ENCODE measurements at places on chromosomes 13 and 19. TPM values are rescaled to one million over a fixed set of nuclear protein-coding genes. Genes with fewer than 3 reads are reported as not detected.
A peak's percentile ranks its signal among the peaks of the same experiment; 100 is the strongest.

DNA sequence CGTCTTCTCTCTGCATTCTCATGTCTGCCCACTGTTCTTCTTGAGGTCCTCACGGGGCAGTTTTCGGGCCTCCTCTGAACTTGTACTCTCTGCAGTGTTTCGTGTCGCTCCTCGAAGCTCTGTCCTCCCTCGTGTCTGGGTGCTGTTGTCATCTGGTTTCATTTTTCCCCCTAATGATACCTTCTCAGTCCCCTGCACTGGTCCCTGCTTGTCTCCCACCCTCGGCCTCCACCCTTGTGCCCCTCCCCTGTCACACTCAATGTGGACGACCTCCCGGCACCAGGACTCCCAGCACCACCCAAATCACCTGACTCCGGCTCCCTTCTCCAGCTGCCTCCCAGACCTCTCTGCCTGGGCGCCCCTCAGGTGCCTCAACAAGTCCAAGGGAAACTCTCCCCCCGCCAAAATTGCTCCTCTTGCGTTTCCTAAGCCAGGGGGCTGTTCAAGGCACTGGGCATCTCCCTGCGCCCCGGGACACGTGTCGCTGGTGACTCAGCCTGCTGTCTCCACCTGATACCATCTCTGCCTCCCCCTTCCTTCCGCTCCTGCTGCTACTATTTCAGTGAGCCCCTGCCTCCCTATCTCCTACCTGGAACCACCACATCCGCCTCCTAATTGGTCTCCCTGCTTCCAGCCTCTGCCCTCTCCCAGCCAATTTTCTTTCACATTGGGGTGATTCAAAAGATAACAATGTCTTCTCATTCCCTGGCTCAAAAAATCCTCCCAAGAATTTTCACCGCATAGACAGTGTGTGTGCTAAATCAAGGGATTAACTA is 49.5 kb downstream of the RFX2 start:
- DNase-seq = no peak

- DNase-seq = no peak
Measured at GRCh38 chr13:38900188-38900587, 90.4 kb downstream of the STOML3 start.

- peak; percentile 45 for DNase-seq
Measured at GRCh38 chr13:43785261-43785649, 1.5 kb downstream of the ENOX1 start.

GRCh38 chr13:109548374-109548773 is 238.0 kb downstream of the IRS2 start:
- no peak for DNase-seq

DNA sequence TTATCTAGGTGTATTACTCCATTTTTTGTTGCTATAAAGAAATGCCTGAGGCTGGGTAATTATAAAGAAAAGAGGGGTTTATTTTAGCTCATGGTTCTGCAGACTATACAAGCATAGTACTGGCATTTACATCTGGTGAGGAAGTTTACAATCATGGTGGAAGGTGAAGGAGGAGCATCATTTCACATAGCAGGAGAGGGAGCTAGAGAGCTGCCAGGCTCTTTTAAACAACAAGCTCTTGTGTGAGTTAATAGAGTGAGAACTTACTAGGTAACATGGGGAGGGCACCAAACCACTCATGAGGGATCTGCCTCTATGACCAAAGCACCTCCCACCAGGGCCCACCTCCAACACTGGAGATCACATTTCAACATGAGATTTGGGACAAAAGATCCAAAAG is 221.7 kb upstream of the GPC6 start:
- DNase-seq = no peak

GRCh38 chr13:57665481-57665880 is 33.9 kb downstream of the PCDH17 start:
- no peak for DNase-seq

- DNase-seq = no peak
Measured at GRCh38 chr13:73240193-73240592, 181.4 kb downstream of the KLF5 start.

DNA sequence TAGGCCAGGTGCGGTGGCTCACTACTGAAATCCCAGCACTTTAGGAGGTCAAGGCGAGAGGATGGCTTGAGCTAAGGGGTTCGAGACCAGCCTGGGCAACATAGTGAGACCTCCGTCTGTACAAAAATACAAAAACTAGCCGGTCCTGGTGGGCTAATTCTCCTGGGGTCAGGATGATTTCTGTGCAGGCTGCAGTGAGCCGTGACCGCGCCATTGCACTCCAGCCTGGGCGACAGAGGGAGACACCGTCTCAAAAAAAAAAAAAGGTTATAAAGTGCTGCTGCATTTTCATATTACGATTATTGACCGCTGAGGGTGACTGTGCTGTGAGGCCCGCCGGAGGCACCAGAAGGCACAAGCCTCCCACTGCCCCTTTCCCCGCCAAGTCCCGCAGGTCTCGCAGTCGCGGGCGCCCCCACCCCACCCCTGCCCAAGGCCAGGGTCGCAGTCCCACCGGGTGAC is 477 bp upstream of the PLEKHF1 start:
- no peak for DNase-seq

- peak; percentile 88 for DNase-seq
Measured at GRCh38 chr19:1087813-1088415, 7.3 kb downstream of the POLR2E start.

DNA sequence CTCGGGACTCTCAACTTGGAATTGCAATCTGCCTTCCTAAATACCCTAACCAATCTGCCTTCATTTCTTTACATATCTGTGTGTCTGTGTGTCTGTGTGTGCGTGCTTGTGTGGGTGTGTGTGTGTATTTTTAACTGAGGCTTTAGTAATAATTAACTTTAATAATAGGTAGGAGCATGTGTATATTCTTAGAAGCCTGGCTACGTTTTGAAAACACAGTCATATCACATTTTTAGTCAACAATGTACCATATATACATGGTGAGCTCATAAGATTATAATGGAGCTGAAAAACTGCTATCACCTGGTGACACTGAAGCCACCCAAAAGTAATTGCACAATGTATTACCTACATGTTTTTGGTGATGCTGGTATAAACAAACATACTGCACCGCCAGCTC is 65.4 kb upstream of the ATXN8OS start:
- no peak for DNase-seq

GRCh38 chr19:35872180-35872579 is 3.8 kb downstream of the APLP1 start:
- DNase-seq = peak; percentile 13

DNA sequence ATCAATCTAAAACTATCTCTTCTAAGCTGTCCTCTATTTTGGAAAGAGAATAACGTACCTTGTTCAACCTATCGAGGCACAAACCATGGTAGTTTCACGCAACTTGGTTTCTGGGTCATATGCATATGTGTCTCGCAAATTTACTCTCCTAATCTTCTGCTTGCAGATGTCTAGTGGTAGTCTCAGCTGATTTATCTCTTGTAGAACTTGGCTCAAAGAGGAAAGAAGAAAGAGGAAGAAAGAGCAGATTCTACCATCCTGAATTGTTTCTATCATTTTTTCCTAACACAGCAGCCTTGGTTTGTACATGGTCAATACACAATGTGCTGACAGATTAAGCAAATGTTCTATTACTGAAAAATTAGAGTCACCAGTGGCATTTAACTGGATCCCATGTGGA is 282.3 kb downstream of the SPRY2 start:
- DNase-seq = no peak

DNA sequence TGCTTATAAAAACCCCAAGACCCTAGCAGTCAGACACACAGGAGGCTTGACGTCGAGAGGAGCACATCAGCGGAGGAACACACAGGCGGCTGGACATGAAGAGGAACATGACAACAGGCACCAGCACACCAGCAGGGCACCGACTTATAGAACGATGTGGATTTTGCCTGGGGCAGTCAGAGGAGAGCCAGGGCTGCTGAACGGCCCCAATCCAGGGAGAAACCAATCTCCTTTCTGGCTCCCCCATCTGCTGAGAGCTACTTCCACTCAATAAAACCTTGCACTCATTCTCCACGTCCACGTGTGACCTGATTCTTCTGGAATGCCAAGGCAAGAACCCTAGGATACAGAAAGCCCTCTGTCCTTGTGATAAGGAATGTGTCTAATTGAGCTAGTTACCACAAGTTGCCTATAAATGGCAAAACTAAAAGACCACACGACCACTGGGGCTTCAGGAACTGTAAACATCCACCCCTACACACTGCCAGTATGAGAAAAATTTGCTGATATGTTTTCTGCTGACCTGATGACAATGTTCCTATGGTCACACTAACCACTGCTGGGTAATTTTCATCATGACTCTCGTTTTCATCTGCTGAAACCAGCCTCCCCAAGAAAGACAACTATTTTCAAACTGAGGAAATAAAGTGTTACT is 35.8 kb upstream of the CEACAM21 start:
- DNase-seq = no peak

- DNase-seq = no peak
Measured at GRCh38 chr19:31639306-31639705, 290.1 kb upstream of the TSHZ3 start.

- DNase-seq = no peak
Measured at GRCh38 chr19:16325161-16325527, 518 bp downstream of the KLF2 start.

DNA sequence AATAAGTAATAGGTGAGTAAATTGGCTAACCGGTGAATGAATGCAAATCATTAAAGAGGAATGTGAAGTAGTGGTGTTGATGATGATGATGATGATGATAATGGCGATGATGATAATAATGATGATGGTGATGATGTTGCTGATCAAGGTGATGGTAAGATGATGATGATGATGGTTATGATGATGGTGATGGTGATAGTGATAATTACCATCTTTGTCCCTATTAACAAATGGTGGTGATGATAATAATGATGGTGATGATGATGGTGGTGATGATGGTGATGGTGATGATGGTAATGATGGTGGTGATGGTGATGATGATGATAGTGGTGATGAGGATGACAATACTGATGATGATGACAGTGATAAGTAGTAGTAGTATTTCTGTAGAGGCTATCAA is 452.6 kb downstream of the ZNF536 start:
- no peak for DNase-seq

- no peak for DNase-seq
Measured at GRCh38 chr19:40143612-40144011, 47.6 kb upstream of the MAP3K10 start.

- no peak for DNase-seq
Measured at GRCh38 chr13:110242615-110243014, 64.3 kb downstream of the COL4A1 start.

GRCh38 chr13:114064450-114065140 is 67.8 kb downstream of the RASA3 start:
- DNase-seq = peak; percentile 74

GRCh38 chr13:90562443-90562842 is 785.0 kb upstream of the MIR17HG start:
- DNase-seq = no peak

DNA sequence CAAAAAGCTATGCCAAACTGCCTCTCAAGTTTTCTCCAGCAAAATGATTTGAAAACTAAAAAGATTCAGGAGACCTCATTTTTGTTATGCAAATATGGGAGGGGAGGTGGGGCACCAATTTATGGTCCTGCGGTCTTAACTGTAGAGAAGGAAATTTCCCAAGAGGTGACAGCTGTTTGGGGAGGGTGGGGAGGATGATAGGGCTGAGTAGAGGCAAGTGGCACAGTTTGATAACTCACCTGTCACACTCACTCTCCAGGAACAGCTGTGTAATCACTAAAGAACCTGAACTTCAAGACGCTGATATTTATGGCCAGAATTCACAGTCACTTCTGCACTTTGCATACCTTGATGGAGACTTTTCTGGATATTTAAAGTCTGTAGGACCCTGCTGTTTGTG is 232.9 kb upstream of the STARD13 start:
- DNase-seq = no peak

DNA sequence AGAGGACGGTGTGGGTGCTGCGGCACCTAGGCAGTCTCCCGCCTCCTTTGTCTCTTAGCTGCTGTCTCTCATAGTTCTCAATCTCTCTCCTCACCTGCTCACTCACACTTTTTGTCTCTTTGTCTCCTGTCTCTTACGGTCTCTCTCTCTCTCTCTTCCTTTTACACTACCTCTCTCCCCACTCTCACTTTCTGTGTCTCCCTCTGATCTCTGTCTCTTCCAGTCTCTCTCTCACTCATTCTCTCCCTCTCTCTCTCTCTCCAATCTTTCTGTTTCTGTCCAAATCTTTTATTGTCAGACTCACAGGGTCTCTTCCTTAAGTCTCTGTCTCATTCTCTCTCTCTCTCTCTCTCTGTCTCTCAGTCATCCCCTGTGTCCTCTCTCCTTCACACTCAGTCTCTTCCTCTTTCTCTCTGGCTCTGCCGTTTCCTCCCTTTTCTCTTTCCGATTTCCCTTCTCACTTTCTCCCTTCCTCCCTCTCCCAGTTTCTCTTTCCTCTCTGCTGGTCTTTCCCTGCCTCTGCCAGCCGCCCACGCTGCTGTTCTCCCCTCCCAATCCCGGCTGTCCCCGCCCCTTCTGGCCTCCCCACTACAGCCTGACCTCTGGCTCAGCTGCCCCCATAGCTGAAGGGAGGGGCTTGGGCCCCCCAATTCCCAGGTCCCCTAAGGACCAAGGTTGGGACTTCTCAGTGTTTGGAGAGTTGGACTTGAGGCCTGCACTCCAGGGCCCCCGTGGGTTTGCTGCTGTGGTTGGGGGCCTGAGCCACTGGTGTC is at the start of gene PLEKHA4:
TSS of gene PLEKHA4 (minus strand) at position 504 of the 773 bp plus-strand sequence. CDS start 997 bp downstream, outside the sequence.
- peak; percentile 90 for DNase-seq

GRCh38 chr13:28602580-28602979 is 56.4 kb upstream of the POMP start:
- DNase-seq = no peak

DNA sequence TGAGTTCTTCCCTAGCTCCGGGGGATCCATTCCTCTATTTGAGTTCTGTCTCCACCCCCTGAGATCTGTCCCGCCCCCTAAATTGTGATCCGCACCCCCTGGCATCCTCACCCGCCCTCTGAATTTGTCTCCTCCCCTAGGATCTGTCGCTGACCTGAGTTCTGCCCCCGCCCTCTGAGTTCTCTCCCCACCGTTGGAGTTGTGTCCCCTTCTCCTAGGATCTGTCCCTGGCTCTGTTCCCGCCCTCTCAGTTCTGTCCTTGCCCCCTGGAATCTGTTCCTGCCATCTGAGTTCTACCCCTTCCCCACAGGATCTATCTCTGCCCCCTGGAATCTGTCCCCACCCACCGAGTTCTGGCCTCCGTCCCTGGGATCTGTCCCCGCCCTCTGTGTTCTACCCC is 1.0 kb upstream of the SLC17A7 start:
- DNase-seq = peak; percentile 76

- no peak for DNase-seq
Measured at GRCh38 chr19:17725422-17726078, 6.3 kb downstream of the MAP1S start.

- DNase-seq = no peak
Measured at GRCh38 chr13:87998081-87998480, 326.9 kb downstream of the SLITRK5 start.

- peak; percentile 84 for DNase-seq
Measured at GRCh38 chr19:41449079-41449864, 6.3 kb downstream of the ERICH4 start.

PPP1R13L gene
- 182 TPM for total RNA-seq

LGALS13 gene
- total RNA-seq = not detected

CYP2F1 gene
- not detected for total RNA-seq

REEP6 gene
- 1.1 TPM for total RNA-seq

IZUMO2 gene
- total RNA-seq = not detected

ZNF264 gene
- 16.5 TPM for total RNA-seq

MZF1 gene
- 10.0 TPM for total RNA-seq
